Placental pericyte (primary cell): ENCODE measurements at places on chromosomes 7 and 10. TPM values are rescaled to one million over a fixed set of nuclear protein-coding genes. Genes with fewer than 3 reads are reported as not detected.

The TEX36 gene
- not detected in 2 replicates for total RNA-seq

The BTRC gene
- total RNA-seq = 12.3 and 13.7 TPM in 2 replicates

The ABCC2 gene
- 0.22 and 1.0 TPM in 2 replicates for total RNA-seq

The ANKRD22 gene
- total RNA-seq = not detected in 2 replicates

The PAPOLB gene
- total RNA-seq = under 0.01 and 0.14 TPM in 2 replicates

The CCNY gene
- 28.9 and 52.5 TPM in 2 replicates for total RNA-seq

The CEP55 gene
- total RNA-seq = 1.3 and 55.1 TPM in 2 replicates

The MYL10 gene
- not detected in 2 replicates for total RNA-seq

The SPDYE8 gene
- total RNA-seq = not detected in 2 replicates

The PURB gene
- total RNA-seq = 16.6 and 29.3 TPM in 2 replicates

The PDE1C gene
- 0.22 and 2.0 TPM in 2 replicates for total RNA-seq

The MYH16 gene
- 0.43 TPM in 1 of 2 replicates, not detected in the other for total RNA-seq

The C10orf105 gene
- under 0.01 TPM in 1 of 2 replicates, not detected in the other for total RNA-seq

The AQP1 gene
- total RNA-seq = 2.6 and 3.9 TPM in 2 replicates

The MCM10 gene
- 0.44 and 21.8 TPM in 2 replicates for total RNA-seq

The CALML5 gene
- not detected in 2 replicates for total RNA-seq

The ACTL6B gene
- not detected in 2 replicates for total RNA-seq

The IPMK gene
- total RNA-seq = 2.8 and 5.9 TPM in 2 replicates

The STOX1 gene
- total RNA-seq = 0.22 and 0.43 TPM in 2 replicates

The GATA3 gene
- 0.29 TPM in 1 of 2 replicates, not detected in the other for total RNA-seq

The SPAM1 gene
- total RNA-seq = not detected in 2 replicates

The LIPF gene
- not detected in 2 replicates for total RNA-seq

The KIN gene
- 5.2 and 5.3 TPM in 2 replicates for total RNA-seq

The NODAL gene
- not detected in 2 replicates for total RNA-seq

The HUS1 gene
- total RNA-seq = 18.6 and 35.6 TPM in 2 replicates

The DPYSL4 gene
- total RNA-seq = 3.9 and 5.7 TPM in 2 replicates

The PVRIG gene
- not detected in 2 replicates for total RNA-seq

The PDK4 gene
- under 0.01 TPM in 1 of 2 replicates, not detected in the other for total RNA-seq

The RAMP3 gene
- total RNA-seq = not detected in 2 replicates

The EDRF1 gene
- total RNA-seq = 17.9 and 29.3 TPM in 2 replicates

The FAM25A gene
- not detected in 2 replicates for total RNA-seq

The IL15RA gene
- total RNA-seq = 10.7 and 11.2 TPM in 2 replicates
